ENCODE measurements at places on chromosomes 1 and 21.

DNA sequence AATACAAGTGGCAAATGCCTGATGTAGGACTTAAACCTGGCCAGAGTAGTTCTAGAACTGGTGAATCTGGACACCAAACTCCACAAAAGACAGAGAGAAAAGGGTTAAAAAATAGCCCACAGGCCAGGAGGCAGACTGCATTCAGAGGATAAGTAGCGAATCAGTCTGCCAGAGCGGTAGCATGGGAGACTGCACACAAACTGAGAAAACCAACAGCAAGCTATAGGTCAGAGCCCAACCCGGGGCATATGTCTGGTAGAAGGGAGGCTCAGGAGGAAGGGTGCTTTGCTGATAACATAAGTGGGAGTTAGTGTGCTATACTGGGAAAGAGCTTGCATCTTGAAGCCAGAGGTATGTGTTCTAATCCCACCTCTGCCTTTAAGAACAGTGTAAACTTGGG, 4.0 kb downstream of the LRRC53 start:
- peak; percentile 34 for DNase-seq

DNA sequence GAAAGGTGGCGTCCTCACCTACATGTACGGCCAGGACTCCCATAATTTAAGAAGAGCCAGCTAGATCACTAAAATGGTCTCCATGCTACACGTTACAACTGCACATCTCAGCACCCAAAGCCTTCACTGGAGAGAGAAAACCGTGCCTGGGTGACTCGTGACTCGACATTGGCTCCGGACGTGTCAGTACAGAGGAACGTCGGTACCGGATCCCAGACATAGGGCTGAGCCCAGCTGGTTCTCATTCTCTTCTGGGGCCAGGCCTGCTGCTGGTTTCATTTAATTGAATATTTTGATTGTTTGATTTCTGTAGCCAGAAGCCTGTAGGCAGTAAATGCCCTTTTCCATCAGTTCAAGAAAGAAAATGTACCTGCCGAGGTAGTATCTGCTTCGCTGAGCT, 93.1 kb downstream of the HHIPL2 start:
- DNase-seq, result no peak

DNA sequence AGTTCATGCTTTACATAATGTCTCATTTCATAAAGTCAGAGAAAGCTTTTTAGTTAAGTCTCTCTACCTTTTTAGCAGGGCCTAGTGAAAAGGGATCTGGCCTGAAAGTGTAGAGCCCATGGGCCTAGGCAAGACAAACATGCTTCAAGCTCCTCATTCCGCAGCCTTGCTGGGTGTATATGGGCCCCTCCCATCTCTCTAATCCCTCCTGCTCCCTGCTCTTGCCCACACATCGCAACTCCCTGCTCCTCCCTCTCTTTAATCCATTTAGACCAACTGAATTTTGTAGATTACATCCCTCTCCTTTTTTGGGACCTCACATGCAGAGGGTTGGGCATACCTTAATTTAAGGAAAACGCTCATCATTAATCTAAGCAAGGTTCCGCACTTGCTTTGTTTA, 42.3 kb upstream of the CCDC190 start:
- peak; percentile 99 for DNase-seq

DNA sequence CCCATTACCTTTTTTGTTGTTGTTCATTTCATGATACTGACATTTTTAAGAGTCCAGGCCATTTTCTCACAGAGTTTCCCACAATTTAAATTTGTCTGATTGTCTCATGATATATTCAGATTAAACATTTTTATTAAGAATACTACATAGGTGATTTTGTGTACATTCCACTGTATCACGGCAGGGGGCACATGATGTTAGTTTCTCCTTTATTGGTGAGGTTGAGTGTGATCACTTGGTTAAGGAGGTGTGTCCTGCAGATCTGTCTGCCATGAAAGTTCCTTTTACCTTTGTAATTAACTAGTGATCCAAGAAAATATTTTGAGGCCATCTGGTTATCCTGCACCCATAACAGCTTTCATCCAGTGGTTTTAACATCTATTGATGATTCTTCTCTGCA, 11.8 kb downstream of the RTCA start:
- DNase-seq, result no peak

GRCh38 chr1:30782361-30783255, 25.0 kb upstream of the LAPTM5 start:
- peak; percentile 84 for DNase-seq

- DNase-seq, result no peak
Measured at GRCh38 chr1:214678386-214678785, 75.4 kb downstream of the CENPF start.

DNA sequence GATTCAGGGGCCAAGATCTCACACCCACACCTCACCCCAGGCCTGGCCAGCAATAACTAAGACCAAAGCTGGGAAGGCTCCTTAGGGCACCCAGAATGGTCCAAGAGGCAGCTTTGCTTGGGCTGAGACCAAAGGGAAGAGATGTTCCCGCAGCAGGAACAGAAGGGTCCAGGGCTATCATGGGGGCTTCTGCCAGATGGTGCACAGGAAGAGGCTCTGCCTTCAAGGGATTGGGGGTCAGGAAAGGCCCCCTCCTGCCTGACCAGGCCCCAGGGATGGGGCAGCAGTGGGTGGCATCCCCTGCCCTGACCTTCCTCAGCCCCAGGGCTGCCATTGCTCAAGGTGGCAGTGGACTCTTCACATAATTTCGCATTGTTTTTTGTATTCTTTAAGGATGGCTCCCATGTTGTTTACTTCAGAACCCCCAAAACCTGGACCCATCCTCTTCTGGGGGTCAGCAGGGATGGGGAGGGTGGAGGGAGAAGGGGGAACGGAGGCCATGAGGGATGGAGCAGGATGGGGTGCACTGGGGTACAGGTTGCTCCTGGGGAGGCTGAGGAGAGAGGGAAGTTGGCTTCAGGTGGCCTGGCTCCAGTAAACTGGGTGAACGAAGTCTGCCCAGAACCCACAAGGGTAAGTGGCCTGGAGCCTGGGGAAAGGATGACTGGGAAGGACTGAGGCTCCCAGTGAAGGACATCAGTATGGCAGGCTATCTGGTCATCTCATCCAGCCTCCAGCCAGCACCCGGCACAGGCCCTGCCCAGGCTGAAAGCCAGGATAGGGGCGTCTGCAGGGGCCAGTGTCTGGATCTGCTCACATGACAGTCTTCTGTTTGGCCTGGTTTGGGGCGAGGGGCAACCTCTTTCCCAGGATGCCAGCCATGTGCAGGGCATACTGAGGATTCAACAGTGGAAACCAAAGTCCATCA, 2.6 kb upstream of the NADK start:
- DNase-seq, result no peak

DNA sequence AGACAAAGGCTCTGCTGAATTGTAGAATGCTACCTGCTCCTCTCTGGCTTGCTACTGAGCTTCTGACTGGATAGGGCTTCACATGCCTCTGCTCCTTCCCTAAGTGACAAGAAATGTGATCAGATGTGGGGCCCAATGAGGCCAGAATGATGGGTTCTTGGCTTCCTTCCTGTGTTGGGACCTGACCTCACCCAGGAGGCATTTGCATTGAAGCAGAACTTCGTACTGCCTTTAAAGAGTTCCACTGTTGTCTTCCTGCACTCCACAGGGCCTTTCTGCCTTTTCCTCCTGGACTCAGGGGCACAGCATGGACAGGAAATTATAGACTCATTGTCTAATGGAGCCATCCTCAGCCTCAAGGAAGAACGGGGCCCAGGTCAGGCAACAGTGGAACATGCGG, 14.3 kb downstream of the ZNF670 start:
- DNase-seq, result no peak

- DNase-seq, result peak; percentile 55
Measured at GRCh38 chr1:234067581-234068337, 163.3 kb downstream of the SLC35F3 start.

DNA sequence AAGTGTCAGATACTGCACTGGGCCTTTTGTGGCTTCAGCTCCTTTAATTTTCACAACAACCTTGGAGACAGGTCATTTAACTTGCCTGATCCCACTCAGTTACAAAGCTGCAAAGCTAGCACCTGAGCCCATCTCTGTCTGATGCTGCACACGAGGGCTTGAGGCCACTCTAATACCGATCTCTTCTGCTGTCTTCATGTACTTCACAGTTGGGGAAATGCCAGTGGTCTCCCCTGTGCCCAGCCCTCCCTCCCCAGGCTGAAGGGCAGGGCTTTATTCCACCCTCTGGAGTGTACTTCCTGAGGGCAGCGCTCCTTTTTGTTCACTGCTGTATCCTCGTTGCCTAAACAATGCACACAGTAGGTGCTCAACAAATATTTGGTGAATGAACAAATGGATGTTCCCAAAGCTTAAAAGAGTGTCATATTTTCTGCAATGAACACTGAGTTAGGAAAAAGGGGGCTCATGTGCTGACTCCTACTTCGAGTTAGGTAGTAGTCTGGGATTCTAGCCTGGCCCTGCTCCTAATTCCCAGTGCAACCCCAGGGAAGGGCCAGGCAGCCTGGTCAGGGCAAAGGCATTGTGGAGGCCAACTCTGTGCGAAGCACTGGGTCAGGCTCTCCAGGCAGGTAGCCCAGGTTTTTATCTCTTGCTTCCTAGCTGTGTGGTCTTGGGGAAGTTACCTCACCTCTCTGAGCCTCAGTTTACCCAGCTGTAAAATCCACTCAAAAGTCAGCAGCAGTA, 1.1 kb downstream of the TMCO4 start:
- DNase-seq, result no peak

DNA sequence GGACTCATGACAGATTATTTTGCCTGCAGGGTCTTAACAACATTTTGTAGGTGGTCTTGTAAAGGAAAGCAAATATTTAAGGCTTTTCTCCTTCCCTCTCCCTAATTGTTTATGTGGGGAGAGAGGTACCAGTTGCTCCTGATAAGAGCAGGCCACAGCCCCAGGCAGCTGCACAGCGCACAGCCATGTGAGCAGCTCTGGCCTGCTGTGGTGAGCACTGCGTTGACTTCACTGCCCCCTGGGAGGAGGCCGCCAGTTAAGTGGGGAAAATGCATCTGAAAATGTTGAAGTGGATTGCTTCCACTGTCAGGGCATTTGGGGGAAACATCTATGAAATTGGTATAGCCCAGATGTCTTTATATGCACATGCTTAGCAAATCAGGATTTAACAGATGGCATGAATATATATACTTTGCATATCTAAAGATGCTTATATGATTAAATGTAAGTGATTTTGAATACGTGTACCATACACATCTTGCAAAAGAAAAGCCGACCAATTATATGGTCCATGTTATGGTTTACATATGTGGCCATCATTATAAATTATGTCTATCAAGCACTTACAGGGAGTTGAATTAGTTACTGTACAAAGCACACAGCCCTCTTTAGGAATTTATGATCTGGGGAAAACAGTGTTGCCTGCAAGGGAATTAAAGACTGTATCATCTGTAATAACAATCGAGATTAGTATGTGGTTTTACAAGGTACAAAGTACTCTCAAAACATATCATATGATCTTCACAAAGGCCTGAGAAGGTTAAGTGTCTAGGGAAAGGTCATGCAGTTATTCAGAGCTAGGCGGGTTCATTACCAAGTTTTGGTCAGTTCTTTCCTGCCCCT, 132.1 kb downstream of the RHOU start:
- DNase-seq, result peak; percentile 45

DNA sequence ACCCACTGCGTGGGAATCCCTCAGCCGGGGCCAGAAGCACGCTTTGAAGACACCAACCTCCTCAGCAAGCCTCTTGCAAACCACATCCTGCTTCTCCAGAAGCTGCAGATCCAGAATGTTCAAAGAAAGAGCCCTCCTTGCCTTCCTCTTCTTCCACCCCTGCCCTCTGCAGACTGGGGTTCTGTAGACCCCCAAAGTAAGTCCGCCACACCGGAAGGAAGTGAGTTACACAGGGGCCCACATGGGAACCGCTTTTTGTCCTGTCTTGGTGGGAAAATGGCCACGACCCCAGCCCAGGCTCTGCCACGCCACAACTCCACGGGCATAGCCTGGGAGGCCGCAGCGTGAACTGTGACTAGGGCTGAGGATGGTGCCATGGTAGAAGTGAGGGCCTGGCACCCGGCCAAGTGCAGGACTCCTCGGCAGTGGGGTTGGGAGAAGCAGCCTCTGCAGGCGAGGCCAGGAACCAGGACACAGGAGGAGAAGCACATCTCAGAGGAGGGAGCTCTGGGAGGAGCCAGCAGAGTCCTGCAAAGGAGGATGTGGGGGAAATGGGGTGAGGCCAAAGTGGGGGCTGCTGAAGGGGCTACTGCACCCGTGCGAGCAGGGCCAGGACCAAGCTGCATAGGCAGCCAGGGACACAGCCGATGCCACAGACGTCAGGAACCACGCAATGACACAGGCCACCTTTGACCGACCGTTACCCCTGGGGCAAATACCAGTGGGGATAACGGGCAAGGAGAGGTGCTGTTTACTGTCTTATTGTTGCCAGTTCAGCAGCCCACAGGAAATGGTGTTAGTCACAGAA, 30.9 kb downstream of the PDE9A start:
- DNase-seq, result no peak

DNA sequence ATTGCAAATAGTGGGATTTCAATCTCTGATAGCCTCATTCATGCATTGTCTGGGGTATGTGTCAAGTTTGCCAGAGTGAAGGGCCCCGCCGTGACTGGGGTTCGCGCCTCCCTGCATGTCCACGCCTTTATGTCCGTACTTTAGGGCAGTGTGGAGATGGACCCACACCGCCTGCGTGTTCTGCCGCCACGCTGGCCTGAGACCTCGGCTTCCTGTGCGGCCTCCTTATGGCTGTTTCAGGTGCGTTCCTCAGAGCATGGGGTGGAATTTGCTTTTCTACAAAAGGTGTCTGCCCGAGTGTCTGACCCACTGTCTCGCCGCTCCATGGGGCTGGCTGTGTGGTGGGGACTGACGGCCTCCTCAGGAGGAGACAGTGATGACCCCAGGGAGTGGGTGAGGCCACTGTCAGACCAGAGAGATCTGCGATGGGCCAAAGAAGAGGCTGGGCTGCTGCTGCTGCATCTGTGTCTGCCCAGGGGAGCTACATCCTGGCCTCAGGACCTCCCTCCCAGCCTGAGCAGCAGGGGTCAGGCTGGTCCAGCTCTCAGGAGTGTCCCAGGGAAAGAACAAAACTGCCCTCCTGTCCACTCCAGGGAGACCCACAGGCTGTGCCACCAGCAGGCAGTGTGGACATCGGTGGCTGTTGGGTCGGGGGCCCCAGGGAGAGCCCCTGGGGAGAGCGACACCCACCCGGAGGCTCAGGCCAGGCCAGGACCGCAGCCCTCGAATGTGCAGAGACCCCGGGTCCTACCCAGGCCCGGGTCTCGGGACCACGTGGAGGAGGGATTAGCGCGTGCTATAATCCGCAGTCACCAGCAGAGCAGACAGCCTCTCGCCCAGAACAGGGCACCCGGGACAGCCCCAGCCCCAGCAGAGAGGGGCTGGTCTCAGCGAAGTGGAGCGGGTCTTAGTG, 9.8 kb upstream of the SLC19A1 start:
- DNase-seq, result peak; percentile 62

- DNase-seq, result peak; percentile 99
Measured at GRCh38 chr1:35557611-35558373, at the start of gene NCDN. Gene NCDN, plus strand, starts transcription at chr1:35557799. Its CDS starts 392 bp downstream, at chr1:35558191.

GRCh38 chr21:42666925-42667324, 13.5 kb downstream of the PDE9A start:
- no peak for DNase-seq

GRCh38 chr1:158961178-158961577, 29.8 kb downstream of the PYHIN1 start:
- DNase-seq, result no peak
